Colonic mucosa (tissue), 4 donors: ENCODE measurements at places on chromosomes 12 and 14. TPM values are rescaled to one million over a fixed set of nuclear protein-coding genes. Genes with fewer than 3 reads are reported as not detected.

LYZ gene
- total RNA-seq = 162 TPM

SPIC gene
- not detected for total RNA-seq

EPYC gene
- not detected for total RNA-seq

MUCL1 gene
- not detected for total RNA-seq
